Kidney epithelial cell (primary cell): ENCODE measurements at places on chromosomes 2 and 18. TPM values are rescaled to one million over a fixed set of nuclear protein-coding genes. Genes with fewer than 3 reads are reported as not detected.

Gene ASXL3
- 1.4 and 1.8 TPM in 2 replicates for total RNA-seq

- no peak for DNase-seq
These were observed 70.9 kb downstream of the NFATC1 start for GRCh38 chr18:79466591-79466990.

- no peak for DNase-seq
These were observed 69.6 kb upstream of the DNMT3A start for GRCh38 chr2:25411281-25411680.

Gene LIMS3
- total RNA-seq, result 0.62 and 4.1 TPM in 2 replicates

Gene MC5R
- total RNA-seq, result not detected in 2 replicates

DNA sequence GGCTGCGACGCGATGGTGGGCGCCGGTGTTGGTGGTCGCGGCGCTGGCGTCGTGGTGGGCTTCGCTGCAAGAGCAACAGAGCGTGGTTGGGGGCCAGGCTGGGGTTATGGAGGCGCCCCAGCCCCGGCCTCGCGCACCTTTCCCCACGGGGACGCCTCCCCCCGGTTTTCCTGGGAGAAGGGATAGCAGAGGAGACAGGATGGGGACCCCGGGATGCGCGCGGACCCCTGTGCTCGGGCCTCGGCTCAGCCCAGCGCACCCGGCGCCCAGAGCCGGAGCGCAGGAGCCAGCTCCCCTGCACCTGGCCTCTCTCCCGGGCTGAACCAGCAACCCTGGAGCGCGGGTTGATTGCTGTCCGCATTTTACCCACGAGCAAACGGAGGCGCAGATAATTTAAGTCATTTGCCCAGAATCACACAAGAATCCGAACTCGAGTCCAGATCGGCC, 1.0 kb downstream of the CD8A start:
- DNase-seq, result no peak

DNA sequence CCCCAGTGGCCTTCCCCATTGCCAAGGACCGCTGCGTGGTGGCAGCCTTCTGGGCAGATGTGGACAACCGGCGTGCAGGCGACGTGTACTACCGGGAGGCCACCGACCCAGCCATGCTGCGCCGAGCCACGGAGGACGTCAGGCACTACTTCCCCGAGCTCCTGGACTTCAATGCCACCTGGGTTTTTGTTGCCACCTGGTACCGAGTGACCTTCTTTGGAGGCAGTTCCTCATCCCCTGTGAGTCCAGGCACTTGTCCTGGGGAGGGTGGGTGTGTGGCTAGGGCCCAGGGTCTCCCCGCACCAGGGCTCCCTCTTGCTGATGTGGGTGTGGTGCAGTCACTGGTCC, 31.9 kb downstream of the SNED1 start:
- DNase-seq, result no peak

DNA sequence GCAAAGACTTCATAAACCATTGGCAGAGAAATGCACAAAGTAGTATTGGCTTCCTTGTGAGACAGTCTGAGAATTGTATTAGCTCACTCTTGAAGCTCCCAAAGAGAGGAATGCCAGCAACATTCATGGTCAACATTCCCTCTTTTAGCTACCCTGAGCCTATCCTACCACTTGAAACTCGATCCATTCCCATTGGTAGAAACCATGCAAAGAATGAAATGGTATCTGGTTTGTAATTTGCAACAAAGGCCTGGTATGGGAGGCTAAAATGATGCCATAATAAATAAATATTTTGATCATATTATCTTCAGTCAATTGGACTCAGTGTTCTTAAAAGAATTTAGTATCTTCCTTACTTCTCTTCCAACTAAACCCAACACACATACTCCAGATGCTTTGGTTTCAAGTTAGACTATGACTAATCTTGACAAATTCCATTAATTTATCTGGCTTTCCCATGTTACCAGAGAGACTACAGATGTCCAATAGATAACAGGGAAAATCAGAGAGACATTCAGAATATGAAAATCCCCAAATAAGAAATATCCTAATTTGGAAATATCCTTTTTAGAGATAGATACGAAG, 102.9 kb downstream of the DHRS9 start:
- no peak for DNase-seq

Gene DIPK1C
- total RNA-seq, result not detected in 2 replicates

GRCh38 chr2:102826904-102827303, 65.1 kb downstream of the TMEM182 start:
- DNase-seq, result no peak

- no peak for DNase-seq
These were observed 35.9 kb downstream of the PTGR3 start for GRCh38 chr18:75173125-75173432.

Gene CFC1
- total RNA-seq, result not detected in 2 replicates

- no peak for DNase-seq
These were observed 111.6 kb upstream of the DNMT3A start for GRCh38 chr2:25453199-25453905.

GRCh38 chr2:41741951-41742595, 305.7 kb upstream of the PKDCC start:
- no peak for DNase-seq

- DNase-seq, result no peak
These were observed 100.7 kb downstream of the ARHGAP15 start for GRCh38 chr2:143229952-143230351.

- DNase-seq, result no peak
These were observed 130.5 kb downstream of the PLCL1 start for GRCh38 chr2:197934934-197935289.

Gene SERPINB11
- not detected in 2 replicates for total RNA-seq

Gene HRH4
- 0.07 TPM in 1 of 2 replicates, not detected in the other for total RNA-seq

DNA sequence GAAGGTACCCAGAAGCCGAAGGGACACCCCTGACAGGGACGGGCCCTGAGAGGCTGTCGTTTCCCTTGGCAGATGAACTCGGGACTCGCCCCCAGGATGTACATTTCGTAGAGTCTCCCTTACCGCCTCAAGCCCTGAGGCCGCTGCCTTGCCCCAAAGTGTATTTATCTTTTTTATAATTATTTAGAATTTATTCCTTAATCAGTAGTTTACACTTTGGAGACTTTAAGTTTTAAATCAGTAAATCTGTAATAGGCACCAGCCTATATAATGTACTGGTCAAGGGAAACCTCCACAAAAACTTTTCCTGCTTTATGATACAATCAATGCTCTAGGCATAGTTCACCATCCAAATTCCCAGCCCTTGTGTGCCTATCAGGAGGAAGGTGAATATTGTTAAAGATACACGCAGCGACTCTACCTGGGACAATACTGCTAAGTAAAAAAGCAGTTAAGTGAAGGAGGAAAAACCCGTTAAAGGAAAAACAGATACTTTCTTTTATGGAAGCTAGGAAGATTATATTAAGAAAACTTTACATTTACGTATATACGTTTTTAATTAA, 848 bp downstream of the VRK2 start:
- DNase-seq, result no peak

DNA sequence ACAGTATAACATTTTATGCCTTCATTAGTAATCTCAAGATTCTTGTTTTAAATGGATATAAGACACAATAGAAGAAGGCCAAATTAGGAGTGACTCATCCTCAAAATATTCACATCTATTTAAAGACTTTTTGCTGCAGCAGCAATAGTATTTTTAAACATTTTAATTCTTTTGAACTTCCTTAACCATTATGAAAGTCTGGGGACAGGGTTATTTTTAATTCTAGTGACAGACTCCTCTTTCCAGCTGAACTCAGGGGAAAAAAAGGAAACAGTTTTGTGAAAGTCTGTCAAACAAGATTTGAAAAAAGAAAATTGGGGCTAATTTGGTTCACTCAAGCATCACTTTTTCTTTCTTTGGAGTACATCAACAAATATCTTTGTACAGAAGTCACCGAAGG, 541.8 kb downstream of the NUP35 start:
- peak; percentile 14 for DNase-seq

Gene YIPF4
- 21.6 and 29.8 TPM in 2 replicates for total RNA-seq

- no peak for DNase-seq
These were observed 36.8 kb upstream of the CPS1 start for GRCh38 chr2:210519594-210519993.

GRCh38 chr2:44392338-44392943, 30.7 kb downstream of the CAMKMT start:
- DNase-seq, result no peak

GRCh38 chr2:241564596-241565410, 6.3 kb downstream of the BOK start:
- DNase-seq, result no peak

DNA sequence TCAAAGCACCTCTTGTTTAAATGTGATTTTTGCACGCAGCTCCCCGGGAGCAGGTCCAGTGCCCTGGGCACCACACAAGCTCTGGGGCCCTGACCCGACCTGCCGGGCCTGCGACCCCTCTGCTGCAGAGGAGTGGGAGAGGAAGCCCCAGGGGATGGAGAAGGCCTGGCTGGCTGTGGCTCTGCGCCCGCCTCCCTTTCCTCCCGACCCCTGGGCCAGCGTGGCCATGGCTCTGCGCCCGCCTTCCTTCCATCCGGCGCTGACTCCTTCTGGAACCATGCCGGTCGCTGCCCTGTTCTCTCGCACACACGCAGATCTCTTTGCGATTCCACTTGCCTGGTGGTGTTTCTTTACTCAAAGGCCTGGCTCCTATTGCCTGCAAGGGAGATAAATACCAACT, 166.5 kb upstream of the SALL3 start:
- DNase-seq, result no peak

Gene ACTG2
- 0.27 and 2.1 TPM in 2 replicates for total RNA-seq

DNA sequence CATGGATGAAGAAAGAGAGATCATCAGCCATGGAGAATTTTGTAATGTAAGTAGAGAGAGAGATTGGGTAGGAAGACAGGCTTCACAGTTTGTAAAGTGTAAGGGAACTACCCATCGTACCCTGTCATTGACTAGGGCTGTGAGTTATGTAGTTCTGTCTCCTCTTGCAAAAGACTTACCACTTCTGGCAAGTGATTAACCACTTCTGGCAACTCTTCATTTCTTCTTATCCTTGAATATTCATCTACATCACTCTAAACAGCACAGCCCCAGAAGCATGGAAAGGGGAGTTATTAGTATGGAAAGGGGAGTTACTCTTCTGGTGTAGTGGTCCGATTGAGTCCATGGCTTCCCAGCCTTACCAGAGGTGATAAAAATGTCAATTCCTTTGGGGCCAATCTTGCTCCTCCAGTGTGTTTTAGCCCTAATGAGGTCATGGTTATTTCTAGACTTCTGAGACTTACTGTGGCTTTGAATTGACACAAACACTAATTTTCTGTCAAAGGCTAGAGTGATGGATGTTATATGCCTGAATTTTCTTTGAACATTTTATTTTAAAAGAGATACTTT, 52.0 kb downstream of the STAT1 start:
- DNase-seq, result no peak

Gene AFF3
- total RNA-seq, result 13.9 and 16.0 TPM in 2 replicates

GRCh38 chr2:238920053-238920452, 72.2 kb downstream of the TWIST2 start:
- DNase-seq, result no peak

Gene DRC1
- total RNA-seq, result 0.13 and 0.41 TPM in 2 replicates

Gene UGT1A3
- total RNA-seq, result not detected in 2 replicates

- DNase-seq, result no peak
These were observed 76.3 kb upstream of the MGAT4A start for GRCh38 chr2:98807221-98807620.

GRCh38 chr18:31506024-31506742, 8.2 kb downstream of the DSG2 start:
- no peak for DNase-seq

GRCh38 chr2:143802871-143803650, 673.8 kb downstream of the ARHGAP15 start:
- DNase-seq, result no peak

- no peak for DNase-seq
These were observed 6.9 kb upstream of the DIPK1C start for GRCh38 chr18:74463983-74464382.

Gene PDE1A
- 0.08 and 0.41 TPM in 2 replicates for total RNA-seq

Gene HOXD3
- 5.4 and 9.2 TPM in 2 replicates for total RNA-seq

DNA sequence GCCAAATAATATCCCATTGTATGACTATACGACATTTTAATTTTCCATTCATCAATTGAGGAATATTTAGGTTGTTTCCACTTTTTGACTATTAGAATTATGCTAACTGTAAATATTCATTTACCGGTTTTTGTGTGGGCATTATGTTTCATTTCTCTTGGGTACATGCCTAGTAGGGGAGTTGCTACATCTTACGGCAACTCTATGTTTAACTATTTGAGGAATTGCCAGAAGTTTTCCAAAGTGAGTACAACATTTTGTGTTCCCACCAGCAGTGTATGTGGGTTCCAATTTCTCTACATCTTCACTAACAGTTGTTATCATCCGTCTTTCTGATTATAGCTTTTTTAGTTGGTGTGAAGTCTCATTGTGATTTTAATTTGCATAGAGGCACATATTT, 1.6 kb upstream of the KDSR start:
- no peak for DNase-seq

Gene PARD3B
- total RNA-seq, result 6.5 and 6.6 TPM in 2 replicates

GRCh38 chr2:110807522-110807921, 75.1 kb downstream of the ACOXL start:
- DNase-seq, result no peak

- no peak for DNase-seq
These were observed 156.7 kb downstream of the ARHGAP28 start for GRCh38 chr18:6885992-6886796.

Gene FBXO41
- total RNA-seq, result 7.0 and 9.9 TPM in 2 replicates

- DNase-seq, result no peak
These were observed 353.1 kb downstream of the EIPR1 start for GRCh38 chr2:3024401-3024935.

- no peak for DNase-seq
These were observed 78.9 kb downstream of the MEMO1 start for GRCh38 chr2:31931916-31932315.

DNA sequence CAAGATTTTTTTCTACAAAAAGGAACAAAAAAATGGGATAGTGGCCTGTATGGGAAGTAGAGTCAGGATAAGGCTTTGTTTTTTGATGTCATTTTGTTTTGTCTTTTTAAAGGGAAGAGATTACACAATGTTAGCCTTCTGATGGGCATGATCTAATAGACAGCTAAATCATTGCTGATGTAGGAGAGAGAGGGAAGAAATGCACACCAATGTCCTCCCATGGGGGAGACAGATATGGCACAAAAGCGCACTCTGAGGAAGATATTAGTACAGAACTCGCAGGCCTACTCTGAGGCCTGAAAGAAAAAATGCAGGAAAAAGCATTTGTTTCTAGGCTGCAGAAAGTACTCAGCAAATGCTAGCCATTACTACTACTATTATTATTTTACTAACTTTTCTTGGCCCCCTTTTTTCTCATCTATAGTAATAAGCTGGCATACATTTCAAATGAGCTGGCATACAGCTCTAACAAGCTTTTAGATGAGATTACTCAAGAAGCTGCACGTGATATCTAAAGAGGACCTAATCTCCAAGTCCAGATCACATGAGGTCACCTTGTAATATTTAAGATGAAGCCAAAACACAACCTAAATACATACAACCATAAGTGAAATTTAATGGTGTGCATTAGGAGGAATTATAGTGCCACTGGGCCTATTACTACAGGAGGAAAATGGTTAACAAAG, 269.4 kb upstream of the TANK start:
- no peak for DNase-seq

GRCh38 chr2:207833251-207833751, 63.6 kb upstream of the FZD5 start:
- DNase-seq, result no peak

- DNase-seq, result no peak
These were observed 496 bp downstream of the SUCLG1 start for GRCh38 chr2:84458551-84459017.

Gene NOP58
- total RNA-seq, result 70.6 and 75.2 TPM in 2 replicates
